HFFc6 (cell line): ENCODE measurements at places on chromosomes 3 and 15.

DNA sequence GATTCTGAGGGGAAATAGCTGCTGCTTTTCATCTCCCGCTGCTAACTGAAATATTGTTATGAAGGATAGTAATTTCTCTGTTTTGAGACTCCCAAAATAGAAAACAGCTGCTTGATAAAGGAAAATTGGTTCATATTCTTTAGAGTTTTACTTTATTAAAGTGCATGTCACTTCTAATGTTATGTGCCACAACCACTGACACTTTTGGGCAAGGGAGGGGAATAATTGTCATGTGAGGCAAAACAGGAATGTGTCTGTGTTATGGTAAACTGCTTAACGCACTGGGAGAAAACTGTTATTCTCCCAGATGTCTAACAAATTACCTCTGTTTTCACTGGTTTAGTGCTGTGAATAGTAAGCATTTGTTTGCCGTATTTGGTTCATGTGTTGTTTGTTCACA is 201.6 kb downstream of the PDZRN3 start:
- DNase-seq = no peak

- no peak for DNase-seq
These were observed 192.9 kb downstream of the PDE8A start for GRCh38 chr15:85174521-85174920.

DNA sequence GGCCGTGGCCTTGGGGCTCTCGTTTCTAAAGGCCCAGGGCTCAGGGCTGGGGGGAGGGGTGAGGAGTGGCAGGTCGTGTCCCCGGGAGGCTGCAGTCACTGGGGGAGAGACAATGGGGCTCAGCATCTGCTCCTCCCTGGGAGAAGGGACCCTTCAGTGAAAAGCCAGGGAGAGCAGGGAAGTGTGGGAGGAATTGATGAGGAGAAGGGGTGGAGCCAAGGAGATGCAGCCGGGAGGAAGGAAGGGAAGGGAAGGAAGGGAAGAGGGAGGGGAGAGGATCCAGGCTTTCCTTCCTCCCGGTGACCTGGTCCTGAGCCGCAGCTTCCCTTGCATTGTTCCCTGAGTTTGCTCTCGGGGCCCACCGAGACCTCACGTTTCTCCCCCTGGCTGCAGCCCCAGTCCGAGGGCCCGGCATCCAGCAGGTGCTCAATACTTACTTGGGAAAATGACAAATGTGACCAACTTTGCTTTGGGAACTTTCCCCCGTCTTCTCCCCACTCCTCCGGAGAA is 1.4 kb upstream of the ZNF710 start:
- DNase-seq = peak; percentile 6

GRCh38 chr15:79450648-79451047 is 18.5 kb downstream of the MINAR1 start:
- DNase-seq = no peak

DNA sequence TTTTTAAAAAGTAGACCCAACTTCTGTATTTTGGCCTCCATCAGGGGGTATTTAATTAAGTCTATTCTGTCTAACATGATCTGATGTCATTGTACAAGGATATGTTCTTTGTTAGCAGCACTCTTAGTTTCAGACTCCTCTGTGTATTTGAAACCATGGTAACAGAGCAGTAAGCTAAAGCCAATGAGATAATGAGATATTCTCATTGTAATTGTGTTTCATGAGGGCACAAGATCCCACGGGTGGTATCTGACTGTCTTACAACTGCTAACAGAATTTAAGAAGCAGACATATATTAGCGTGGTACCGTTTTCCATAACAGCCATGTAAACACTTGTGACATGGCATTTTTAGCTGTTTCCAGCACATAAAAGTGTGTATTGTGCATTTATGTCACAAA is 251.2 kb upstream of the VEPH1 start:
- DNase-seq = no peak

GRCh38 chr15:73688455-73688854 is 4.3 kb downstream of the CD276 start:
- no peak for DNase-seq

- DNase-seq = no peak
These were observed 26.0 kb upstream of the MRPS22 start for GRCh38 chr3:139317660-139318430.

GRCh38 chr3:129518038-129518561 is 10.3 kb upstream of the RHO start:
- no peak for DNase-seq

DNA sequence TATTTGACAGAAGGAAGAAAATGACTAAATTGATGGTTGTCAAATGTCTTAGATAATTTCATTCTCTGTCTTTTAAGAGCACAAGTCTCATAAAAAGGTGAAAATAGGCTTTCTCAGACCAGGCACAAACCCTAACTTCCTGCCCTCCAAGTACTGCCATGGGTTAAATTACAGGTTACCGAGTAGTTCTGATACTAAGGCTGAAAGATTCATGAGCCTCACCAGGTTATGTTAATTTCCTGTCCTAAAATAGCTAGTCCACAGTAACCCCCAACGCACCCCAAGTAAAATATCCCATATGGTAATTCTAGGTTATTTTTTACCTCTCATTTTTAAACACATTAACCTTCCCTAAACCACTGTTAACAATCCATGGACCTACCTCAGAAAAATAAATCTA is 42.0 kb downstream of the GSK3B start:
- DNase-seq = no peak

- no peak for DNase-seq
These were observed 401.7 kb downstream of the TBC1D5 start for GRCh38 chr3:17340693-17341092.
